ENCODE measurements at places on chromosomes 4 and X. TPM values are rescaled to one million over a fixed set of nuclear protein-coding genes. Genes with fewer than 3 reads are reported as not detected.

- DNase-seq: no peak
- no peaks in the 10 kb centered on the region for H3K36me3 ChIP-seq
- no peak overlapping the region for H3K4me3 ChIP-seq
Observed at GRCh38 chrX:116198810-116199209, 28.3 kb downstream of the AGTR2 start.

- no peaks in the 10 kb centered on the region for H3K36me3 ChIP-seq
- no peak for DNase-seq
- no peak overlapping the region for H3K4me3 ChIP-seq
- no peak overlapping the region for H3K27ac ChIP-seq
Observed at GRCh38 chr4:1195891-1196401, 23.6 kb upstream of the SPON2 start.

GRCh38 chrX:149704664-149705063 lies 7.2 kb upstream of the MAGEA11 start:
- H3K36me3 ChIP-seq: no peaks in the 10 kb centered on the region
- no peak for DNase-seq
- no peak overlapping the region for H3K4me3 ChIP-seq
- no peak overlapping the region for H3K27ac ChIP-seq

DNA sequence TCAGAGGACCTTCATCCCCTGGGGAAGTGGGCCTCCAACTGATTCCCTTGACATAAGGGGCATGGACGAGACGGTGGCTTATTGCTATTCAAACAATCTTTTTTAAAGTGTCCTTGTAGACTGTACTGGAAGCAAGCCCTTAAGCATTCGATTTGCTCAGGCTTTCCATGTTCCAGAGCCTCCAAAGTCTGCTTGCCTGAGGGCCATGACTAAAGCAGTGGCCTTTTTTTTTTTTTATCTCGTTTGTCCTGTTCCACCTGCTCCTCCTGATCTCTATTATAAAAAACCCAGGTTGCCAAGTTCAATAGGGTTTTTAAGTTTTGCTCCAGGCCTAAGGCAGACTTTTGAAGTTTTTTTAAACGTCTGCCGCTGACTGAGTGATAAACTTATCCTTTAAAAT lies 103.7 kb upstream of the AADAT start:
- no peaks in the 10 kb centered on the region for H3K4me1 ChIP-seq
- DNase-seq: no peak
- H3K27me3 ChIP-seq: no peaks in the 10 kb centered on the region

DNA sequence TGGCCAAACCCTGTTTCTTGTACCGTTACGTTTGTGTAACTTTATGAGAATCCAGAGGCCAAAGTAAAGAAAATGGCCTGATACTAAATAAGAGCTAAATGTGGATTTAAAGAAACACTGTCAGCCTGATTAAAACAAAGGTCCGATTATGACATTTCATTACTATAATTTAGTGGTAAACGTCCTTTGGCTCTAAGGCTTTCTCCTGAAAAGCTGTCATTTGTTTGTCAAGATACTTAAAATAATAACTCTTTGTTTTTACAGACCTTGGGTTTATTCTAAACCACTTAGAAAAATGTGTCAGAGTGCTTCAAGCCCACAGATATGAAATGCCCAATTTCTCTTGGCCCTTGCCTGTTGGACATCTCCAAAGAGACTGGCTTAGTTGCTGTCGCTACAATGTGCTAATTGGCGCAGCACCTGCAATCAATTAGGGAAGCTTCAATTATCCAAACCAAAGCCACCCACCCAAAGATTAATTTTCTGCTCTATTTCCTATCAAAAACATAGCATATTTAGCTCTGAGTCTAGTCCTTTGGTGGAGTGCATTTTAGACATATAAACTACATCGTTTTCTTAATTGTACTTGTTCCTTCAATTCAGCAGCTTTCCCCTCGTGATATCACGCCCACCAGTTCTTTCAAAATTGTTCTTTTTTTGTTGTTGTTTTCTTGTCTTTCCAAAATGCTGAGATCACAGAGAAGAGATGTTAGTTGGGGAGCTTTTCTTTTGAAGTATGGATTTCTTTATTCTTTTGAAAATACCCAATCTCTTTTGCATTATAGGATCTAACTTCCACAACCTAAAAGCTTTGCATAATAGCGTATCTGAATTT lies 13.6 kb downstream of the SMIM20 start:
- no peaks in the 10 kb centered on the region for H3K36me3 ChIP-seq
- H3K27me3 ChIP-seq: no peaks in the 10 kb centered on the region
- H3K4me1 ChIP-seq: peaks cover 9% of the 10 kb centered on the region
- H3K4me3 ChIP-seq: no peak overlapping the region
- no peak overlapping the region for H3K27ac ChIP-seq

DNA sequence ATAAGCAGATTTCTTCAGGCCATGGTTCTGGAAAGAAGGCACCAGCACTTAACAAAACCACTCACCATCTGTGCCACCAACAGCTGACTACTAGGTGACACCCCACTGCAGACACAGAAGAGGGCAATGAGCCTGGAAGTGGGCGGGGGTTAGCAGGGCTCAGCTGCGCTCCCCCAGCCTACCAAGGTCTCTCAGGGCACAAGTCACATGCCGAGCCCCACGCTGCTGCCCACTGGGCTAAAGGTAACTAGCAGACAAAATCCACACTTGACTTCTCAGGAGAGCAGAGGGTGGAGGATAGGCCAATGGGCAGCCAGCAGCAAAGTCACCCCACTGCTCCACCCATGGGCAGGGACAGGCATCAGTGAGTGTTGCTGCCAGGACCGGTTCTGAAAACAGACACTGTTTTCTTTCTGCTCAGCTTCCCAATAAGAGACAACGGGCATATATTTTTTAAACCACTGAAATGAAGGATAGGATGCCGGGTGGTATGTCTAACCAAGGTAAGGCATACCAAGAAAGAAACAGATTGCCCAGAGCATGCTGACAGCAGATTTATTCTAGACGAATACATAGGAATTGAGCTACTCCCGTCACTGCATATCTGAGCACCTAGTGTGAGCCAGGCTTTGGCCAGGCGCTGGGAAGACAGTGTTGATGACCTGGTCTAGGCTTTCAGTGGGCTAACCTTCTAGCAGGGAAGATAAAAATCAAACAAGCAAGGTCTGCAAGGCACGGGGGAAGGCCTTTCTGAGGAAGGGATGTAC lies 20.1 kb downstream of the ACSL1 start:
- H3K4me1 ChIP-seq: peaks cover 11% of the 10 kb centered on the region
- DNase-seq: no peak
- no peak overlapping the region for H3K4me3 ChIP-seq
- no peaks in the 10 kb centered on the region for H3K27me3 ChIP-seq

DNA sequence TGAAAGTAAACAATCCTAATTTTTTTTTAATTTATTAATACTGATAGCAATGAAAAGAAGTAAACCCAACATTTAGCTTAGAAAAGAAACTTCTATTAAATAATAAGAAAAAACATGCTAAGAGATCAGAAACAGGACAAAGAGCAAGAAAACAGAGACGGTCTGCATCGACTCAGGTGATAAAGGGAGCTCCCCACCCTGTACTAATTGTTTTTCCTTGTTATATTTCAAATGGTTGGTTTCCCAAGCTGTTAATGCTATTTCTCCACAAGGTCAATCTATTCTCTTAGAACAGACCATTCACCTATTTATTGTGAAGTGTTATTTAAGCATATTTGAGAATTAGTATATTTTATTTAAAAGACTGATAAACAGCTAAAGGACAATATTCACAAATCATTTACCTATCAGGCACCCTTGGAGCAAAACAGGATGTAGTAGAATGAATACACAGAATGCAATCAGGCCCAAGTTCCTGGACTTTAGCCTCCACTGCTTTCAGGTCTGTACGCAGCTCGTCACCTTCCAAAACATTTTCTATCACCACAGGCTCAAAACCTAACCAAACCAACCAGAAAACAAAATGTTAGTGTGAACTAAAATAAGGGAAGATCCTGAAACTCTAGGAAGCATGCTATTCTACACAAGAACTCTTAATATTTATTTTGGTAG lies 5.5 kb downstream of the SEPSECS start:
- no peaks in the 10 kb centered on the region for H3K36me3 ChIP-seq
- no peak for DNase-seq
- no peak overlapping the region for H3K4me3 ChIP-seq
- no peaks in the 10 kb centered on the region for H3K4me1 ChIP-seq
- H3K27me3 ChIP-seq: no peaks in the 10 kb centered on the region

DNA sequence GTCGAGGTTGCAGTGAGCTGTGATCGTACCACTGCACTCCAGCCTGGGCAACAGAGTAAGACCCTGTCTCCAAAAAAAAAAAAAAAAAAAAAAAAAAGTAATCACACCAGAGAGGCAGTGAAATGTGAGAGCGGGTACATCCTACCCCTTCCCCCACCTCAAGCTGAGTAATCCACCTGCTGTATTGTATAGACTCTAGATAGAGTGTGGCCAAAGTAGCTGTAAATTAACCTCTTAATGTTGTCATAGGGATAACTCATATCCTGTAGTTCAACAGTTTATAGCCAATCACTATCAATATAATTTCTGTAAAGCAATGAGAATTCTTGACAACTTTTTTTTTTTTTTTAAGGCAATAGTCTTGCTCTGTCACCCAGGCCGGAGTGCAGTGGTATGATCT lies 30.8 kb downstream of the TNIP2 start:
- H3K4me1 ChIP-seq: no peaks in the 10 kb centered on the region
- H3K4me3 ChIP-seq: no peak overlapping the region
- peaks cover 9% of the 10 kb centered on the region for H3K36me3 ChIP-seq
- DNase-seq: no peak

GRCh38 chrX:54452920-54453319 lies 12.7 kb downstream of the TSR2 start:
- H3K4me3 ChIP-seq: no peak overlapping the region
- H3K27ac ChIP-seq: no peak overlapping the region
- no peaks in the 10 kb centered on the region for H3K36me3 ChIP-seq
- H3K27me3 ChIP-seq: no peaks in the 10 kb centered on the region

GRCh38 chr4:142875117-142875516 lies 29.0 kb upstream of the INPP4B start:
- no peaks in the 10 kb centered on the region for H3K27me3 ChIP-seq
- H3K4me3 ChIP-seq: no peak overlapping the region
- no peaks in the 10 kb centered on the region for H3K36me3 ChIP-seq
- DNase-seq: no peak
- H3K27ac ChIP-seq: no peak overlapping the region

DNA sequence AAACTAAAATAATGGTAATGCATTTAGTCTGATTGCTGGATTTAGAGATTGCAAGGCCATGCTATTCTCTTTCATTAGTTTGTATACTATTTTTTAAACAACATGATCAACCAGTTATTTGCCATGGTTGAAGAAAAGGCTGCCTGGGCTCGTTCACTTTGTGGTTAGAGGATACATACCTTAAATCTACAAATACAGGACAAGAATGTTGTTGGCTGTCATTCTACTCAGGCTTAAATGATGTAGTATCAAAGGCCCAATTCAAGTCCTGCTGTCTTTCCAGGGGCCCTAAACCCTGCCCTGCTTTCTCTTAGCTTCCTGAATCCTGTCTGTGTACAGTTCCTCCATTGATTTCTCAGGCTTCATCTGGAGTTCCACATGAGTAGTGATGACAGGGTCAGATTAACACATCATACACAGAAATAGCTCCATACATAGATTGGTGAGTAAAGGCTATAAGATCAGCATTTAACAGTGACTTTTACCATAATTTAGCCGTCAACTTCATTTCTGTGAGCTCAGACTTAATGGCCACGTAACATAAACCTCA lies 114.9 kb upstream of the GPRIN3 start:
- H3K27ac ChIP-seq: no peak overlapping the region
- no peaks in the 10 kb centered on the region for H3K4me1 ChIP-seq
- peak; percentile 38 for DNase-seq
- H3K4me3 ChIP-seq: no peak overlapping the region
- H3K36me3 ChIP-seq: no peaks in the 10 kb centered on the region

- H3K36me3 ChIP-seq: no peaks in the 10 kb centered on the region
- H3K27me3 ChIP-seq: no peaks in the 10 kb centered on the region
- H3K27ac ChIP-seq: no peak overlapping the region
- peaks cover 37% of the 10 kb centered on the region for H3K4me1 ChIP-seq
Observed at GRCh38 chr4:37661772-37662171, 24.4 kb downstream of the RELL1 start.

GRCh38 chrX:38154818-38155217 lies 65.9 kb downstream of the SRPX start:
- no peaks in the 10 kb centered on the region for H3K36me3 ChIP-seq
- H3K27me3 ChIP-seq: no peaks in the 10 kb centered on the region
- no peak overlapping the region for H3K27ac ChIP-seq
- no peak overlapping the region for H3K4me3 ChIP-seq

Gene IL15
- total RNA-seq: 4.8 TPM

Gene ERCC6L
- total RNA-seq: 0.55 TPM

Gene CXCL5
- 0.61 TPM for total RNA-seq

Gene IBSP
- total RNA-seq: not detected

Gene CAPN6
- 9.4 TPM for total RNA-seq

Gene SYNPO2
- 4.7 TPM for total RNA-seq

Gene CCSER1
- total RNA-seq: 2.2 TPM

Measured in astrocyte (in vitro differentiated cells and primary cell).